ENCODE measurements at places on chromosomes 3 and 15.

DNA sequence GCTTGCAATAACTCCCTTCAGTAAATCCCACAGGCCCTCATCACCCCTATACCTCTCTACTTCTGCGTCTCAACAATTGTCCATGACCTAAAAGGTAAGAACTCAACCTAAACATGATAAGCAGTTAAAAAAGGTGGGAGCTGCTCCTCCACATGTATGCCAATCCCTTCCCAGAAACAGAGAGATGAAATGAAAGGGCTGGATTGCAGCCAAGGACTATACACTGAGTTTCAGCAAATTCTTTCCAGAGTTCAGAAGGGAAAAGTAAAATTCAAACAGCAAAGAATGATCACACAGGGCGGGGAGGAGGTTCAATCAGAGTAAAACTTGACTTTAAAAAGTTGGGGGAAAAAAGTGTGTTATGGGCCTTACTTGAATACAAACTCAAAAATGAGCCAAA is 27.5 kb downstream of the PLOD2 start:
- no peak for DNase-seq

DNA sequence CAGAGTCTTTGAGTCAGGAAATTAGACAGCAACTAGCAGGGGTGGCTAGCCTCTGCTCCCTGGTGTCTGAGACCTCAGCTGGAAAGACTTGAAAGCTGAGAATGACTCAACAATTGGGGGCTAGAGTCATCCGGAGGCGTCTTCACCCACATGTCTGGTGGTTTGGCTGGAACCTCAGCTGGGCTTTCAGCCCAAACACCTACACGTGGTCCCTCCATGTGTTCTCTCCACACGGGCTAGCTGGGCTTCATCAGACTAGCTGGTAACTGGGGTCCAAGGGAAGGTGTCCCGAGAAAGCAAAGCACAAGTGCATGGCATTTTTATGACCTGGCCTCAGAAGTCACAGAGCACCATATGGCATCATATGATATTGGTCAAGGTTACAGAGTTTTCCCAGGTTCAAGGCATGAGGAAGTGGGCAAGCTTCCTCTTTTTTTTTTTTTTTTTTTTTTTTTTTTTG is 19.9 kb upstream of the ABHD2 start:
- no peak for DNase-seq

- no peak for DNase-seq
Measured at GRCh38 chr3:44301746-44302145, 36.8 kb upstream of the TCAIM start.

DNA sequence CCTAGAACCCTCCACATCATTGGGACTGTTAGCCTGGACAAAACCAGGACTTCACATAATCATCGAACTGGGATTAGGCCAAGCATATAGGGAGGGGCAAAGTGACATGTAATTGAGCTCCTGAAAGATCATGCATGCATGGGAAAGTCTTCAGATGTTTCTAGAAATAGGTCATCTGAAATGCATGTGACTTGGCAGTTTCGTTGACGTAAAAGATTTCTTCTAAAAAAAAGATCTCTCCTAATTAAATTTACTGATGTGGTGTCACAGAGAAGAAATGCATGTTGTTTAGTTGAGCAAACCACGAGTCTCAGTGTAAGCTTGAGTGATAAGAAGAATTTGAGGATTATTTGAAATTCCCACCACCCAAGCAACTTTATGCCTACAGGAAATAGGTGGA is 70.0 kb upstream of the LIMD1 start:
- DNase-seq = no peak

- no peak for DNase-seq
Measured at GRCh38 chr3:137766876-137767537, 2.9 kb downstream of the SOX14 start.

DNA sequence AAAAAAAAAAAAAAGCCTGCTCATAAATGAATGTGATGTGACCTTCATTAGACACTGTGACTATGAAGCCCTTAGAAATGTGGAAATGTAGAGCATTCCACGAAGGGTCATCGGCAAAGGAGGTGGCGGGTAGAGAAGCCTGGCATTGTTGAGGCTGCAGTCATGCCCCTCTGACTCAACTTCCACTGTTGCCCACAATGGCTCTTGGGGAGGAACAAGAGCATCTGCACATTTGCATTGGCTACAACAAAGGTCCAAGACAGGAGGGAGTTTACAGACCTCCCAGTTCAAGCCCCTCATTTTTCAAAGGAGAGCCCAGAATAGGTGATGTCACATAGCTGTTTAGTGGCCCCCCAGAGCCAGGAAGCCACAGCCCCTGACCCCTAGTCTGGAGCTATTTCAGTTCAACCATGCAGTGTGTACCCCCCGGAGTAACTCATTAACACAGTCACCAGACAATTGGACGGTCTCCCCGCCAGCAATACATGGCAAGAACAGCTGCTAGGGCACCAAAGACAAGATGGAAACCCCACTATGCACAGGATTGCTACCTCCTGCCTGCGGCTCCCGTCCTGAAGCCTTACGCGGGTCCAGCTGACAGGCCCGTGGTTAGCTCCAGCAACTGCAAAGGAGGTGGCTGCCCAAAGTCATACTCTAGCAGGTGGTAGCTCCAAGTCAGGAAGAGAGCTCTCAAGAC is 56.2 kb downstream of the SH3BP5 start:
- DNase-seq = no peak

- no peak for DNase-seq
Measured at GRCh38 chr3:65026151-65026550, 338.4 kb upstream of the ADAMTS9 start.

DNA sequence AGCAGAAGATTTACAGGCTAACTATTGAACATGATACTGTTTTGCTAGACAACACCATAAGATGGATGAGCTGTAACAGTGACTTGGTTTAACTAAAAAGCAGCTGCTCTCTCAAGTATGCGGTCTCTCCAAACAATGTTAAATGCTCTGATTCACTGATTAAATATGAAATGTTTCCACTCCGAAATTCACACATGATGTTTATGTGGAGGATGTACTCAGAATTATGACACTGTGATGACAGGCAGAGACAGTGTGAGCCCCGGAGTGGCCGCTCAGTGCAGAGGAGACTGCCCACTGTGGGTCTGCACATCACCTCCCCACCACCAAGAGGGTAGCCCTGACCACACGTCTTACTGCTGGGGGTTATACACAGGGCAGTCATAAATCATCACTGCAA is 83.9 kb upstream of the MEX3B start:
- DNase-seq = no peak

DNA sequence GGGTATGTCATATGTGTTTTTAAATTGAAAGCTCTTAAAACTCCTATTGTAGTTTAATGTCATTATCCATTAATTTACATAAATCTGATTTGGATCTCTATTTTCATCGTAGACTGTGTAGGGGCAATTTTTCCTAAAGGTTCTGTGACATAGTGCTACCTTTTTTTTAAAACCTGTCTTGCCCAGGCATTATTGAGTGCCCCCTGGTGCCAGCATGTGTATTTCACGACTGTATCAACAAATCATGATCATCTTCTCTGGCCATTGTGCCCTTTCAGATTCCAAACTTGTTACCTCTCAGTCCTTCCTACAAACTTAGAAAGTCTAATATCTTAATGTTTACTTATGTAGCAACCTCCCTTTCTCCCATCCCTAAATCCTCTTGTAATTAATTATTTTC is 97.2 kb upstream of the FLNB start:
- DNase-seq = peak; percentile 15
